DND-41 (cell line): ENCODE measurements at places on chromosomes 5 and 9.

DNA sequence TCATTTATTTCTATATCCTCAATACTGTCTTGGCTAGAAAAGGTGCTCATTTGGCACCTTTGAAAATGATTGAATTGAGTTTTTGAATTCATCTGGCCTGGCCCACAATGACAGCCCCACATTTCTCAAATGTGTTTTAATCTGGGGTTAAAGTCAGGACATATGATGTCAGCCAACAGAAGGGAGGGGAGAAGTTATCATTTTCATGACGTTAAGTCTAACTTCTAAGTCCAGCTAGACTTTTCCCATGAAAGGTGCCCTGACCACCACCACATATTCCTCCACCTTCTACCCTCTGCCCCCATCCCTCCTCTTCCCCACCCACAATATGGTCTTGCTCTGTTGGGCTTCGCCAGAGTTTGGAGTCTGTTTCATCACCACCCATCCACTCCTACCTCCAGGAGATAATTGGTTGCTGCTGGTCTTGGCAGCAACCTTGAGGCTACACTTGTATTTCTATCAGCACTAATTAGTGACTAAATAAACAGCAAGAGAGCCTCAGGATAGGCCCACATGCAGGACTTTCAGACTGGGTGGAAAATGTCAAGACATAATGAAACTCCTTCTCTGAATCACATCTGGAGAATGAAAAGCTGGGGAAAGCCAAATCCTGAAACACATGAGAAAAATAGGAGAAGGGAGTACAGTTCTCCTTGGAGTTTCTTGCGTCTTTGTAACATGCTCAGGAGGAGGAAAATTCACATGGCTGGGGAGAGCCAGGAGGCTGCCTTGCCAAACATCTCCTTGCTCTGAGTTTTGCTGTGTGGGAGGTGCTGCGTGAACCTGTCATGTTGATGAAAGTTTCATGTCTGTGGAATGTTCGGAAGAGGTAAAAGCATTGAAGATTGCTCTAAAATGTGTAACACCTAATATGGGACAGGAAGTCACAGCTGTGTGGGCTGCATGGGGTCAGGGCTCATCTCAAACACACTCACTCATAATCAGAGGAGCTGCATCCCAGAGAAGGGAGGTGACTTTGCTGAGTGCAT is 544.7 kb upstream of the KLF4 start:
- no peak for DNase-seq

DNA sequence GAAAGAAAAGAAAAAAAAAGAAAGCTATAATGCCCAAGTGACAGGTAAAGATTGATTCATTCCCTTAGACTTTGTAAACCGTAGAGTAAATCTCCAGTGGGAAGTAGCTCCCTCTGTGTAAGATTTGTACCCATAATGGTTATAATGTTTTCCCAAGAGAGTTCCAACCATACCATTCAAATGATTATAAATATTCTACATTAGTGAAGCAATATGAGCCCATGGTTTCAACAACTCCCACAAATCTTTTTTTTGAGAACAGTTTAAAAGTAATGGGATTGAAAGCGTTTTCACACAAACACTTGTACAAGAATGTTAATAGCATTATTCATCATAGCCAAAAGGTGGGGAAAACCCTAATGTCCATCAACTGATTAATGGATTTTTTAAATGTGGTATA is 58.0 kb downstream of the GRAMD2B start:
- no peak for DNase-seq

- DNase-seq, result no peak
Measured at GRCh38 chr5:54579591-54580295, 62.2 kb downstream of the SNX18 start.

GRCh38 chr9:97528529-97529230 is 27.2 kb downstream of the TMOD1 start:
- no peak for DNase-seq

DNA sequence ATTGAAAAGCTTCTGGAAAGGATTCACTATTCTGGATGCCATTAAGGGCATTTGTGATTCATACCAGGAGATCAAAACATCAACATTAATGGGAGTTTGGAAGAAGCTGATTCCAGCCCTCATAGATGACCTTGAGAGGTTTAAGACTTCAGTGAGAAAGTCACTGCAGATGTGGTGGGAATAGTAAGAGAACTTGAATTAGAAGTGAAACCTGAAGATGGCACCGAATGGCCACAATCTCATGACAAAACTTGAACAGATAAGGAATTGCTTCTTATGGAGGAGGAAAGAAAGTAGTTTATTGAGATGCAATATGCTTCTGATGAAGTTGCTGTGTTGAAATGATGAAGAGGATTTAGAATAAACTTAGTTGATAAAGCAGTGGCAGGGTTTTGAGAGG is 254.6 kb upstream of the SLC24A2 start:
- peak; percentile 20 for DNase-seq

DNA sequence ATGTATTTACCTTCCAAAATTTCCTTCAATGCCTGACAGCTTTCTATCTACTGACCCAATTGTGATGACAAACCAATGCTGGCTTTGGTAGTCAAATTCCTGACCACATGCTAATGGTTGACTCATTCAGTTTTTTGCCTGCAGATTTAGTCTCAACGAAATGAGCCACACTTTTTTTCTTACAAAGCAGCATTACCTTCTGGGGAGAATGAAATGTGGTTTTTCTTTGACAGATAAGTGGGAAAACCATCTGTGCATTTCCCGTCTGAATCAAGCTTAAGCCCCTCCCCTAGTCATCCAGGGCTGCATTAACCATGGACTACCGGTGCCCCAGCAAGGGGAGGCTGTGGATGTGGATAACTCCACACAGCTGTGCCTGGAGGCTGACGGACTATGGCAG is 99.6 kb upstream of the TAF11L2 start:
- DNase-seq, result no peak

DNA sequence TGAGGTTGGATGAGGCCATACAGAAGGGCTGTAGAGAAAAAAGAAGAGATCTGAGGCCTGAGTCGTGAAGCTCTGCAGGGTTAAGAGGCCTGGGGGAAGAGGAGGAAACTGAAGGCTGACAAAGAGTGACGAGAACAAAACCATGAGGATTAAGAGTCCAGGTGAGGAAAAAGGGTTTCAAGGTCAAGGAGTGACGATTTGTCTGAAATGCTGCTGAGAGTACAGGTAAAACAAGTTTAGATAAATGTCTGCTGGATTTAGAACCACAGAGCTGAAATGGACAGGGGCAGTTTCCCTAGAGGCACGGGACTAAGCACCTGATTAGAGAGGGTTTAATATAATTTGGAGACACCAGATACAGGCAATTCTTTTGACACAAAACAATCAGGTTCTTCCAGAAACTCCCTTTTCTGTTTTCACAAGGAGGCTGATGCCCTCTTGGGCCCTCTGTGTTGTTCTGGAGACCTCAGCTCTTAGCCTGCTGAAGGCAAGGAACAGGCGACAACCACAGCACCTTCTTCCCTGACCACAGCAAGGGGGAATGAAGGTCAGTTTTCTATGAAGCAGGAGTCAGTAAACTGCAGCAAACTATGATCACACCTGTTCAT is 14.6 kb upstream of the GCNT1 start:
- no peak for DNase-seq

GRCh38 chr5:88842784-88843183 is 40.2 kb downstream of the MEF2C start:
- no peak for DNase-seq

DNA sequence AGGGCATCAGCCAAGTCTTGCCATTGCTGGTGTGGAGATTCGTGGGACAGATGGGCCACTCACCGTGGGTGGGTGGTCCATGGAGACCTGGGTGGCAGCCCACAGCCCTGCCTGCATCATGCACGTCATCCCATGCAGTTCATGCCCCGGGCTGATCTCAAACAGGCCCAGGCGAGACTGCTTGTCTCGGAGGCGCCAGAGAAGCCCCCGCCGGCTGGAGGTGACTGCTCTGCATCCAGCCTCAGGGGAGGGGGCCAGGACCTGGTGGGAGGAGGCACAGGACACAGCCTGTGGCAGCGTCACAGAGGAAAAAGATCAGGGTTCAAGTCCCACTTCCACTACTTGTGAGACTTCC is 975 bp downstream of the PIP5KL1 start:
- no peak for DNase-seq

DNA sequence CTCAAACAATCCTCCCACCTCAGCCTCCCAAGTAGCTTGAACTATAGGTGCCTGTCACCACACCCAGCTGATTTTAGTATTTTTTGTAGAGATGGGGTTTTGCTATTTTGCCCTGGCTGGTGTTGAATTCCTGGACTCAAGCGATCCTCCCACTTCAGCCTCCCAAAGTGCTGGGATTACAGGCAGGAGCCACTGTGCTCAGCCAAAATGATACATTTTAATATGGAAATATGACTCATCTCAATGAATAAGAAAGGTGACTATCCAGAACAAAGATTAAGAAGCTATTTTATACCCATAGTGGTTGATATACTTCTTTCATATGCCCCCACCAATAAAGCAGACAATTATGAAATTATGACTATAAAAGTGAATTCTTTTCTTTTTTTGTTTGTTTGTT is 166.2 kb downstream of the NFIB start:
- DNase-seq, result no peak

GRCh38 chr5:120072068-120072761 is 391.9 kb upstream of the PRR16 start:
- DNase-seq, result no peak

- DNase-seq, result no peak
Measured at GRCh38 chr5:25448646-25449045, 803.9 kb upstream of the CDH10 start.

- peak; percentile 47 for DNase-seq
Measured at GRCh38 chr9:115164511-115164974, 46.6 kb upstream of the TNC start.

DNA sequence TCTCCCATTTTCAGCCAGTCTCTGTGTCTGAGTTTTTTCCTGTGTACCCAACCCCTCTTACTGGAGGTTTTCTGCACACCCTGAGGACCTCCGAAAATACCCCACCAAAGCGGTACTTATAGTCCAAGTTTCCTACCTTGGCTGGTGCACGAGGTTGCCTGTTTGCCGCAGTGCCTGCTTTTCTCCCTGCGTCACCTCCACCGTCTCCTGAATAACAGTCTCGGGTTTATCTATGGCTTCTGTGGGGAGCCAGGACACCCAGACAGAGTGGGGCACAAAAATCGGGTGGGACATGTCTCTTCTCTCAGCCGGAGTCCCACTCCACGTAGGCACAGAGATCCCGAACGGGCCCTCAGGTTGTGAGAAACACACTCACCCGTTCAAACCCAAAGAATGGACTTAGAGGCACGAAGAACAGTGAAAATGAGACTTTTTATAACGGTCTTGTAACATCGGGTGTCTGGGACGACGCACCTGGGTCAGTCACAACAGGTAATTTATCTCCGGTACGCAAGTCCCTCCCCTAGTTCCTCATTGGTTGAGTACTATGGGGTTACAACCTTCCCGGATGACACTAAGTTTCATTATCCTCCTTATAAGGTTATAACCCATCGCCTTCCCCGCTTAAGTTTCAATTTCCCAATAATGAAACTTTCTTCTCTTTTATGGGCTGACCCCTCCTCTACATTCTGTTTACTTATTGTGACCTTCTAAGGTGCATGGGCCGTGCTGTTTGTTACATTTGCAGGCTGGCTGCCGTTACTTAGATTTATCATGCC is 970.2 kb upstream of the COX7C start:
- DNase-seq, result no peak

DNA sequence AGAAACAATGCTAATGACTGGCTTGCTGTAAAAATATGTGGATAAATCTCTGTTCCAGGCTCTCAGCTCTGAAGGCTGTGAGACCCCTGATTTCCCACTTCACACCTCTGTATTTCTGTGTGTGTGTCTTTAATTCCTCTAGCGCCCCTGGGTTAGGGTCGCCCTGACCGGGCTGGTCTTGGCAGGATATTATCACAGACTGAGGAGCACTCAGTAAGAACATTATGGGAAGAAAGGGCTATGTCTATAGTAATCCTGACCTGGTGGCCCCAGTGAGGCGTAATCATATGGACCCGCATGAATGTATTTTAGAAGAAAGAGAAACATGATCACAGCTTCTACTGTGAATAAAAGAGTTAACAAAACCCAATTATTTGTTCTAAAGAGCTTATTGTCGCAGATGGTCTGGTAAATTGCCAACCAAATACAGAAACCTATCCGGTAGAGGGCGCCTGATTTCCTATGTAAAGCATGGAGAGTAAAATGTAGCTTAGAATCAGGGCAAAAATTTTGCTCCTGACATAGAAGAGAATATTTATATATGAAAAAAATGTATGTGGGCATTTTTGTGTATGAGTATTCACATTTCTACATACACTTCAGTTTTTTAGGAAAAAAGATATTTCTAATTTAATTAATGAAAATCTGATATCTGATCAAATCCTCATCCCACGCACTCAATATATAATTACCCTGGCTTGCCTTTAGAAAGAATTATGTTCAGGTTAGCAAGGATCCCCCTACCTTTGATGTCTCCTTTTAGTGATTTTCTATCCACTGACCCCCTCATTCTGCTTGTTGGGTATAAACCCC is 5.8 kb upstream of the IFNA1 start:
- peak; percentile 24 for DNase-seq

DNA sequence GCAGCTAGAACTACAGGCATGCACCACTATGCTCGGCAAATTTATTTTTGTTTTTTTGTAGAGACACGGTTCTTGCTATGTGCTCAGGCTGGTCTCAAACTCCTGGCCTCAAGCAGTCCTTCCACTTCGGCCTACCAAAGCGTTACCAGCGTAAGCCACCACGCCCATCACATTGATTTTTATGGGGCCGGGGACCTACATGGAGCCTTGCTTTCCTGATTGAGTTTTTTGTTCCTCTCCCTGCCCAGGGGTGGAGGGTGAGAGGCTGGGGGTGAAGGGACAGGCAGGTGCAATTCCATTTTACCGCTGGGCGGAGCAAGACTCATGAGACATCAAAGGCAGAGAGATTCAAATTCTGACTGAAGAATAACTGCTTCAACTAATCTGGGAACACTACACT is 1.9 kb downstream of the ALDH1B1 start:
- DNase-seq, result no peak

GRCh38 chr5:156800929-156801328 is 49.2 kb upstream of the PPP1R2B start:
- DNase-seq, result no peak

DNA sequence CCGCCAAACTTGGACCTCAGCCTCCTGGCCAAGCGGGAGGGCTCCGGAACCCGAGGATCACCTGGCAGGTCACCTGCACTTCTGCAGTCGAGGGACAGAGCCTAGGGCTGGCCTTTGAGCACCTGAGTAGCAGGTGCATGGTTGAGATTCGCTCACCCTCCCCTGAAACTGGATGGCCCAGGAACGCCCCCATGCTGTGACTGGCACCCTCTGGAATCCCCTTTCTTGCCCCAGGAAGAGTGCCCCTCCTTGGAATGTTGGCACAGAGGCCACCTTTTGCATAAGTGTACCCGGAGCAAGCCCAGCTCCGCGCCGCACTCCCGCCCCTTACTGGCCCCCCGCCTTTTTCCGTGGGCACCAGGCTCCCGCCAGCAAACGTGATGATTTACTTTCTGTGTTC is 112.5 kb upstream of the IER5L start:
- DNase-seq, result no peak

- no peak for DNase-seq
Measured at GRCh38 chr9:14908295-14909180, 1.7 kb downstream of the FREM1 start.

DNA sequence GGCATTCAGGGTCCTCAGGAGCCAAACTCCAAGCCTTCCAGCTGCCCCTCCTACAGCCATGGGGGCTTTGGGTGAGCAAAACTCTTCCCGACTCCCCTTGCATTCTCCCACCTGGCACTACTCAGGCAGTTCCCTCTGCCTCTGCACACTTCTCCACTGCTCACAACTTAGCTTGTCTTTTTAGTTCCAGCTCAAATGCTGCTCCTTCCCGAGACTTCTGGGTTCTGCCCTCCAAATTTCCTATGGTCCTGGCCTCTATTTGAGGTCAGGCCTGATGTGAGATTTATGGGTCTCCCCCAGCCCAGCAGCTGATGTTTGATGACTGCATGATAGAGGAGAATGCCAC is 5.7 kb upstream of the SLC25A48 start:
- DNase-seq, result no peak

- DNase-seq, result no peak
Measured at GRCh38 chr9:17807613-17808282, 228.9 kb downstream of the SH3GL2 start.
